ENCODE measurements at places on chromosomes 2 and 18.

GRCh38 chr2:222627764-222628163 is 28.1 kb downstream of the FARSB start:
- no peak for DNase-seq

DNA sequence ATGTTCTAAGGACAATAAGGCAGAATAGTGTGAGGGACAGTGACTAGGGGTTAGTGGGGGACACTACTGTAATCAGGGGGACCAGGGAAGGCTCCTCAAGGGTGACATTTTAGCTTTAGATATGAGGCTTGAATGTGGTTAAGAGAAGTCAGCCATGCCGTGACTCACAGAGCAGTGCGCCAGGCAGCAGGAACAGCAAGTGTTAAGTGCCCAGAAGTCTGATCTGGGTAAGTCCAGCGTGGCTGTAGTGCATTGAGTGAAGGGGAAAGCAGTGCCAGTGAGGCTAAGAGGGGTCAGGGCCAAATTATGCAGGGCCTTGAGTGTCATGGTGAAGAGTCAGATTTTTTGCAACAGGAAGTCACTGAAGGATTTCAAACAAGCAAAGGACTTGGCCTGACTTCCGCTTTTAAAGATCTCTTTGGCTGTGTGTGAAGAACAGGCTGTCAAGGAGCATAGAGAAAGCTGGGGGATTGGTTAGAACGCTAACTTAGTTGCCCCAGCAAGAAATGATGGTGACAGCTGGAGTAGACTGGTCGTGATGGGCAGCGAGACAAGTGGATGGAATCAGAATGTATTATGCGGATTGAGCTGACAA is 151.5 kb downstream of the MSH2 start:
- no peak for DNase-seq

GRCh38 chr2:134391751-134392160 is 137.9 kb downstream of the MGAT5 start:
- DNase-seq, result no peak

DNA sequence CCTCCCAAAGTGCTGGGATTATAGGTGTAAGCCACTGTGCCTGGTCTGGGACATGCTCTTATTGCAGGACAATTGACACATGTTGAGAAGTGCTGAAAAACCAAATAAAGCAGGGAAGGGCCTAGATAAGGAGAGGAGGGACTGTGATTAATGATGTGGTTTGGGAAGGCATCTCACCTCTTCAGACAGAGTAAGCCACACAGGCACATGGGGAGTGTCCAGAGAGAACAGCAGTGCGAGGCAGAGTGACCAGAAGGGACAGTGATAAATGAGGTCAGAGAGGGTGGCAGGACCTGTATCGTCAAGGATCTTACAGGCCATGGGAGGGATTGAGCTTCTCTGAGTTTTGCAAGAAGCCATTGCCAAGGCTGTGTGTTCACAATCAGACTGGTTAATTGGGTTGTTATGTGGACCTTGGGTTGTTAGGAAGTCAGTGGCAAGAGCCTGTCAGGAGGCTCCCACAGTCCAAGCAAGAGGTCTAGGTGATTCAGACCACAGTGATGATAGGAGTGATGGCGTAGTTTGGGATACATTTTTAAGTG is 58.5 kb downstream of the EIF5B start:
- no peak for DNase-seq

GRCh38 chr2:45652090-45653031 is 886 bp downstream of the PRKCE start:
- no peak for DNase-seq

GRCh38 chr2:16744521-16744920 is 78.9 kb upstream of the CYRIA start:
- DNase-seq, result no peak

DNA sequence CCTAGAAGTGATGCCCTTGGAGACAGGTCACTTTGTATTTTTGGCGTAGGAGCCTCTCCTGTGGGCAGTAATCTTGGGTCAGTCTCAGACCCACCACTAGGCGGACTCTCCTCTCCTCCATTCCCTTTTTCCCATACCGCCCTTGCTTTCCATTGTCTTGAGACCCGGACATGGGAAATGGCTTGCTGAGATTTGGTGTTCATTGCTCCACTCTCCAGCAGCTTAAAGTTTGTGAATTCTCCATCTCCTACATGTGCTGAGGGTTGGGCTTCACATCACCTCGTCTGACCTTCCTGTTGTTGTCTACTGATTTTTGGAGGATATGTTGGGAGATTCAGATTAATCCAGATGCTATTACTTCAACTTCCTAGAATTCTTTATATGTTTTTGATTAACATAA is 159.2 kb upstream of the RAB12 start:
- no peak for DNase-seq

- no peak for DNase-seq
These were observed 146.7 kb upstream of the VRK2 start for GRCh38 chr2:57899898-57900297.

- no peak for DNase-seq
These were observed 1.6 kb upstream of the KCNJ3 start for GRCh38 chr2:154696810-154697417.

- no peak for DNase-seq
These were observed 54.5 kb downstream of the FMNL2 start for GRCh38 chr2:152389483-152389882.

DNA sequence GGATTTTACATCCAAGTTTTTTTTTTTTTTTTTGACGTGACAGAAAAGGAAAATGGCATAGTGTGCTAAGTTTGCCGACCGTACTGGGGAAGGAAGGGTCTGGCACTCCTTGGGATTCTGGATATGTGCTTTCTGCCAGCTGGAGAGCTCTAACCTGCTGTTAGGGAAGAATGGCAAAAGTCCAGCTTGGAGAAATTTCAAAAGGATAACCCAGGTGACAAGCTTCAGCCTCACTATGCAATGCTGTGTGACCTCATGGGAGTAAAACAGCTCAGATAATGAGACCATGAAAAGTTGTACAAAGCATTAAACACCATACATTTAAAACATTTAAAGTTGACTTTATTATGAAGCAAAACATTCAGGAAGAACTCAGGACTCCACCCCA is 10.3 kb upstream of the GPR45 start:
- no peak for DNase-seq

DNA sequence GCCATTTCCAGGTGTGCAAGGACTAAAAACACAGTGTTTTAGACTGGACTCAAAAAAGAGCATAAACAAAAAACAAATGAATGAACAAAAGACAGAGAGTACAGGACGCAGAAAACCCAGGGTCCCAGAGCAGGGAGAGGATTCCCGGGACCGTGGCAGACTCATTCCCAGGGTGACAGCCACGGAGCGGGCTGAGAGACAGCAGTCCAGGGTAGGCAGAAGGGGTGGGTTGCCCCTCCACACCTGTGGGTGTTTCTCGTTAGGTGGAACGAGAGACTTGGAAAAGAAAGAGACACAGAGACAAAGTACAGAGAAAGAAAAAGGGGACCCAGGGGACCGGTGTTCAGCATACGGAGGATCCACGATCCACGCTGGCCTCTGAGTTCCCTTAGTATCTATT is 273.4 kb downstream of the EIPR1 start:
- no peak for DNase-seq

- DNase-seq, result no peak
These were observed 73.6 kb downstream of the OTX1 start for GRCh38 chr2:63124218-63124617.

DNA sequence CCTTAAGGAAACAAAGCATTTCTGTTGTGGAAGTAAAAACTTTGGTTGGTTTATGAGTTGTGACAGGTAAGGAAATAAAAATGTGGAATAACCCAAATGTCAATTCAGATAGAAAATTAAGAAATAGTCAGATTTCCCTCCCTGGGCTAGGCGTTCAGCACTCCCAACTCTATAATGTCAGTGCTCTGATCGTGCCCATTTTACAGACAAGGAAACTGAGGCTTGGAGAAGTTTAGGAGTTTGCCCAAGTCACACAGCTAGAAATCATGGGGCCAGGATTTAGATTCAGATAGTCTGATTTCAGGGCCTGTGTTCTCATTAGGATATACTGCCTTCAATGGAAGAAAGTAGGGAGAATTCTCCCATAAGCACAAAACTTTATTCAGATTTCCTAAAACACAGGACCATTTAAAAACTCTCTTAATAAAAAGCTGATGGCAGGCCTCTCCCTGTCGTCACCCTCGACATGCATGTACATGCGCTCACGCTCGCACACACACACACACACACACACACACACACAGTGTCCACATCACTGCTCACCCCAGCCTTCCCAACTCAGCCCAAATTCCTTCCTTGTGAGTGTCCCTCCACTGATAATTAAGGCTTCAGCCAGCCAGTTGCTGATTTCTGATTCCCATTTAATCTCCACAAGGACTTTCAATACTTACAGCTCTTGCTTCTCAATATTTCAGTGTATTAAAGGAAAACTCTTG is 49.1 kb upstream of the SLC14A2 start:
- DNase-seq, result no peak

DNA sequence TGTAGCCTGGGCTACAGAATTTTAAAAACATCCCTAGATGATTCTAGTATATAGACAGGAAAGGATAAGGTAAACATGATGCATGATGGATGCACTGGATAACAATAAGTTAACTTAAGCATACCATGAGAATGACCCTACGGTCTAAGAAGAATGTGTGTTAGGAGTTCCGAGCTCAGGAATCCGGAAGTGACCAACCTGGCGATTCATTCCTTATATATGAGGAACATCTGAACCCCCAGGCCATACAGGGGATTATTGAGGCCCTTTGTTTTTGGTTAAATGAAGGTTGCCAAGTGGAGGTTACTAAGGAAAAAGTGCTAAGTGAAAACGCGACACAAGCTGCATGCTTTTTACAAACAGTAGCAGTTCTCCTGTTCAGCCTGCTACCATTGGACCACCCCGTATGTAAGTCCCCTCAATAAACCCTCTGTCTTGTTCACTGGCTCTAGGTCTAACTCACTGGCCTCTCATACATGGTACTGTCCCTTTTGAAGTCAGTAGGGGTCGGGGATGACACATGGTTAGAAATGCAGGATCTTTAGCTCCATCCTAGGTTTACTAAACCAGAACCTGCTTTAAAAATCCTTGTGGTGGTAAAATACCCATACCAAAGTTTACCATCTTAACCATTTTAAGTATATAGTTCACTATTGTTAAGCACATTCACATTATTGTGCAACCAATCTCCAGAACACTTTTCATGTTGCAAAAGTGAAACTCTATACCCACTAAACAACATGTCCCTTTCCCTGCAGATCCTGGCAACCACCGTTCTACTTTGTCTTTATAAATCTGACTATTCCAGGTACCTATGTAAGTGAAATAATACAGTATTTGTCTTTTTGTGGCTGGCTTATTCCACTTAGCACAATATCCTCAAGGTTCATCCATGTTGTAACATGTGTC is 111.0 kb upstream of the MAP4K3 start:
- no peak for DNase-seq

- no peak for DNase-seq
These were observed 7.3 kb upstream of the HTR2B start for GRCh38 chr2:231132129-231132528.

- no peak for DNase-seq
These were observed 239.4 kb upstream of the HDAC4 start for GRCh38 chr2:239640210-239640609.

- no peak for DNase-seq
These were observed 82.1 kb downstream of the ZBTB7C start for GRCh38 chr18:48326901-48327675.

DNA sequence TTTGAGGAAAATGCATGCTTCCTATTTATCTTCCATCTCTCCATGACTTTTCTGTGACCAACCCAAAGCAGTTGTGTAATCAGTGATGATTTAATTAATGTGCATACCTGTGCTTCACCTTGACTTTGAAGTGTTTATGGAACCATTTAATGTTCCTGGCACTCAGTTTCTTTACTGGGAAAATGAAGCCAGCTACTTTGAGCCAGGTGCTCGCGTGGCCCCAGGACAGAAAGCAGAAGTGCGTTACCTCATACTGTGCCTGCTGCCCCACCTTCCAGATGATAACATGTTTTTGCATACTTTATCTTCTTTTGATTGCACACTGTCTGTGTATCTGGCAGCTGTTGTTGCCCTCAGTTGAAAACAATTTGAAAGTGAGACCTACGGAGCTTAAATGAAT is 61.3 kb downstream of the PMAIP1 start:
- no peak for DNase-seq

GRCh38 chr2:236205867-236206645 is 37.9 kb upstream of the GBX2 start:
- no peak for DNase-seq

GRCh38 chr2:201128033-201128432 is 12.1 kb downstream of the CFLAR start:
- no peak for DNase-seq

DNA sequence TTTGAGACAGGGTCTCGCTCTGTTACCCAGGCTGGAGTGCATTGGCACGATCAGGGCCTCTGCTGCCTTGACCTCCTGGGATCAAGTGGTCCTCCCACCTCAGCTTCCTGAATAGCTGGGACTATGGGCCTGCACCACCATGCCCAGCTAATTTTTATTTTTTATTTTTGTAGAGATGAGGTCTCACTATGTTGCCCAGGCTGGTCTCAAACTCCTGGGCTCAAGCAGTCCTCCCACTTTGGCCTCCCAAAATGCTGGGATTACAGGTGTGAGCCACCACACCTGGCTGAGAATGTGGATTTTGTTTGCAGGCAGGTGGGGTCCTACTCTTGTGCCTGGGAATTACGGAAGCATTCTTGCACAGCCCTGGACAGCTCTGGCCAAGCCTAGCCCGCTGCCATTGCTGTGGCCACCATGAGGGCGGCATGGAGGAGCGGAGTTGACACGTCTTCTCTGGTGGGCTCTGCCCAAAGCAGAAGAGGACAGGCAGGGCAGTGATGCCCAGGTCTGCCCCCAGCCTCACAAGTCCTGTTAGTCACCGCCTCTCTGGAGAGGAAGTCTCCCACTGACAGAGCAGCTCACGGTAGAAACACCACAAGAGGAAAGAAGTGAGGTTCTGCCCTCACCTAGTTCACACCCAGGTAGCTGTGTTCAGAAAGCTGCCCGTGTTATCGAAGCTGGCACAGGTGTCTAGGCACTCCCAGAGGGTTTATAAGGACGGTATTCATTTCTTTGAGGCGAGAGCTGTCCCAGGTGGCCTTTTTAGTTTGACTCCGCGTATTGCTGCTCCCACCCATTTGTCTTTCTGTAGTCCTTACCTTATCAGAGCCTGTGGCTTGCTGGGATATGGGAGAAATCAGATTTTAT is 46.2 kb downstream of the ARMC9 start:
- DNase-seq, result no peak

DNA sequence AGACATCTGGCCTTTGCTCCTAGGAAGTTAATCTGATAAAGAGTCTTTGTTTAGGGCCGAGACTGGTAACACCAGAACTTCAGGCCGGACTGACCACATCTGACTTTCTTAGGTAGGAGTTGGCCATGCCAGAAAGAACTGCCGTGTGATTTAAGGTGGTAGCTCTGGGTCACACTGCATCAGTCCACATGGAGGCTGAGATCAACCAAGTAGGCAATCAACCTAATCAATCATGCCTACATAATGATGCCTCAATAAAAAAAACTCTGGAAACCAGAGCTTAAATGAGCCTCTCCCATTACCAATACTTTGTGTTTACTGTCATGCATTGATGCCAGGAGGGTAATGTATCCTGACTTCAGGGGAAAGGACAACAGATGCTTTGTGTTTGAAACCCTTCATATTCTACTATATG is 44.1 kb upstream of the ORC2 start:
- no peak for DNase-seq
